ENCODE measurements at places on chromosomes 2 and 18.

GRCh38 chr18:8794156-8794933, 89.0 kb downstream of the MTCL1 start:
- DNase-seq, result no peak
- no peak overlapping the region for H3K27ac ChIP-seq
- no peaks in the 10 kb centered on the region for H3K27me3 ChIP-seq
- H3K4me3 ChIP-seq, result no peak overlapping the region
- H3K36me3 ChIP-seq, result no peaks in the 10 kb centered on the region
- peaks cover 19% of the 10 kb centered on the region for H3K4me1 ChIP-seq

DNA sequence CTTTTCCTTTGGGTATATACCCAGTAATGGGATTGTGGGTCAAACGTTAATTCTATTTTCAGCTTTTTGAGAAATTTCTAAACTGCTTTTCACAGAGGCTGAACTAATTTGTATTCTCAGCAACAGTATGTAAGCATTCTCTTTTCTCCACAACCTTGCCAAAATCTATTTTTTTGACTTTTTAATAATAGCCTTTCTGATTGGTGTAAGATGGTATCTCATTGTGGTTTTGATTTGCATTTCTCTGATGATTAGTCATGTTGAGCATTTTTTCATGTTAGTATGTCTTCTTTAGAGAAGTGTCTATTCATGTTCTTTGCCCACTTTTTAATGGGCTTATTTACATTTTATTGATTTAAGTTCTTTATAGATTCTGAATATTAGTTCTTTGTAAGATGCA, 145.5 kb downstream of the TRABD2A start:
- DNase-seq, result no peak
- H3K4me1 ChIP-seq, result no peaks in the 10 kb centered on the region
- H3K4me3 ChIP-seq, result no peak overlapping the region
- H3K27ac ChIP-seq, result no peak overlapping the region
- H3K27me3 ChIP-seq, result peaks cover 32% of the 10 kb centered on the region

DNA sequence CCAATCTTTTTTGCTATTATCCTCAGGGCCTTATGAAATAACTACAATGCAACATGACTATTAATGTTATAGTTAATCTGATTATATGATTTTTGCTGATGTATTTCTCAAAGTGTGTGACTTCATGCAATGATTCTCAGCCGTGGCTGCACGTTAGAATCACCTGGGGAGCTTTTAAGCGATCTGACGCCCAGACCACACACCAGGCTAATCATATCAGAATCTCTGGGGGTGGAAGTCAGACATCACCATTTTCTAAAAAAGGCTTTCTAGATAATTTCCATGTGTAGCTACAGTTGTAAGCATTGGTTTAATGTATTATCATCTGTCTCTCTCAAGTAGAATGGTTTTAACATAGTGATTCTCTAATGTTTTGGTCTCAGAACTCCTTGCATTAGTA, 5.5 kb upstream of the QPCT start:
- H3K27me3 ChIP-seq, result no peaks in the 10 kb centered on the region
- no peak for DNase-seq
- H3K36me3 ChIP-seq, result no peaks in the 10 kb centered on the region
- no peak overlapping the region for H3K4me3 ChIP-seq
- peak overlapping the region; percentile 71 for H3K27ac ChIP-seq
- H3K4me1 ChIP-seq, result peaks cover 40% of the 10 kb centered on the region

GRCh38 chr2:238418999-238419546, 7.7 kb upstream of the ASB1 start:
- peaks cover 2% of the 10 kb centered on the region for H3K36me3 ChIP-seq
- no peak overlapping the region for H3K27ac ChIP-seq
- no peak overlapping the region for H3K4me3 ChIP-seq
- no peaks in the 10 kb centered on the region for H3K27me3 ChIP-seq
- H3K4me1 ChIP-seq, result peaks cover 33% of the 10 kb centered on the region

- H3K4me3 ChIP-seq, result no peak overlapping the region
- peaks cover 30% of the 10 kb centered on the region for H3K4me1 ChIP-seq
- DNase-seq, result no peak
- peak overlapping the region; percentile 72 for H3K27ac ChIP-seq
- H3K36me3 ChIP-seq, result no peaks in the 10 kb centered on the region
- H3K27me3 ChIP-seq, result no peaks in the 10 kb centered on the region
Observed at GRCh38 chr2:215831296-215831913, 181.9 kb downstream of the MREG start.

DNA sequence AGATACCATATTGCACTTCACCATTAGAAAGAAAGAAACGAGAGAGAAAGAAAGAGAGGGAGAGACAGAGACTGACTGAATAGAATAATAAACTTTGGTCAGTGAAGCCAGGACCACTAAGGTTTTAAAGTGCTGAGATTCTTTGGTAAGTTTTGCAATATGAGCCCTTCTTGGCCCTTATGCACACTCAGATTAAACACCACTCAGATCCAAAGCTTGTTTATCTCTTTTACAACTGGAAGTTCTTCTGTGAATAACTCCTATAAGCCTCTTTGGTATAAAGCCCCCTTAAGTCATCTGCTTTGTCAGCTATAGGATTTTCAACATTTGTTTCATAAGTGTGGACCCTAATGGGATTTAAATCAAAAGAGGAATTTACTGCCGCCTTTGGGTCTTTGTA, 40.8 kb downstream of the PID1 start:
- no peaks in the 10 kb centered on the region for H3K36me3 ChIP-seq
- no peak overlapping the region for H3K4me3 ChIP-seq
- peaks cover 5% of the 10 kb centered on the region for H3K27me3 ChIP-seq

- peaks cover 2% of the 10 kb centered on the region for H3K27me3 ChIP-seq
- peaks cover 13% of the 10 kb centered on the region for H3K4me1 ChIP-seq
- no peaks in the 10 kb centered on the region for H3K36me3 ChIP-seq
- H3K27ac ChIP-seq, result no peak overlapping the region
- no peak overlapping the region for H3K4me3 ChIP-seq
Observed at GRCh38 chr2:181374781-181375675, 82.2 kb upstream of the ITGA4 start.

DNA sequence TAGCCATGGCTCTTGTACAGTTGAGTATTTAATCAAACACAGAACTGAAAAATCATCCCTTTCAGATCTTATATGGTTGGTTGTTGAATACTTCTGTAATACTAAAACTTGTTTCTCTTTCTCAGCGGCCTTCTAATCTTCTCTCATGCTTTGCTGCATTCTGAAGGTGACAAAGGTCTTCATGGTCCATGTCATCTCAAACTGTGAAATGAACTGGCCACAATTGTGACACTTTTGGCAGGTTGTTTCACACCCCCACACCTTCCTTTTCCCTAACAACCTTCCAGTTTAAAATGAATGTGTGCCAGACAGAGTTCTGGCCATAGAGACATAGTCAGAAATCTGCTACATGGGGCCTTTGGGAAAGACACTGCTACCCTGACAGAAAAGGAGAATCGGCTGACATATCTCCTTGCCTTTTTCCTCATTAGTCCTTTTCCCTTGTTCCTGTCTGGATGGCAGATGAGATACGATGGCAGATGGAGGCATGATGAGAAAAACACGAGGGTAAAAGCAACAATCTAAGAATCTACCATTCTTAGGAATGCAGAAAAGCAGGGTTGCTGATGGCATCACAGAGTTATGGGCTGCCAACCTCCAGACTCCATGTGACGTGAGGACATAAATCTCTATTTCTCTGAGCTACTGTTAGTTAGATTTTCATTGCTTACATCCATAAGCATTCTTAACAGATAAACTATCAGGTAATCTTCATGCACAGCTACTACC, 106.5 kb downstream of the PIGN start:
- H3K36me3 ChIP-seq, result peaks cover 6% of the 10 kb centered on the region
- no peak for DNase-seq

DNA sequence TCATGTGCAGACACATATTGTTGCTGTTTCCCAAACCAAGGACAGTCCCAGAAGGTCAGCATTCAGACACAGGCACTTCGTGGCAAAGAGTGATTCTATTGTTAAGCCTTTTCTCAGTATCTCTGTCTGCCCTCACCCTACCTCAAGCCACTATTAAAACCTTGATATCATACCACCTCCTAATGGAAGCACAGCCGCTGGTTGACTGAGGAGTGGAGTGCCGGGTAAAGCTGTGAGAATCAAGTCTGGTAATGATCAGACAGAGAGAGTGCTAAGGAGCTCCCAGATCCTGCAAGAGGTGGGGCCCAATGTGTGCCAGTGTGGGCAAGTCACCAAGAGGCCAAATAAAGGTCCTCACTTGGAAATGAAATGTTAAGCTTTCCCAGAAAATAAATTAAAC, 819.5 kb downstream of the BCL11A start:
- no peak overlapping the region for H3K27ac ChIP-seq
- H3K4me3 ChIP-seq, result no peak overlapping the region
- no peaks in the 10 kb centered on the region for H3K27me3 ChIP-seq
- H3K36me3 ChIP-seq, result no peaks in the 10 kb centered on the region
- no peak for DNase-seq
- peaks cover 8% of the 10 kb centered on the region for H3K4me1 ChIP-seq

DNA sequence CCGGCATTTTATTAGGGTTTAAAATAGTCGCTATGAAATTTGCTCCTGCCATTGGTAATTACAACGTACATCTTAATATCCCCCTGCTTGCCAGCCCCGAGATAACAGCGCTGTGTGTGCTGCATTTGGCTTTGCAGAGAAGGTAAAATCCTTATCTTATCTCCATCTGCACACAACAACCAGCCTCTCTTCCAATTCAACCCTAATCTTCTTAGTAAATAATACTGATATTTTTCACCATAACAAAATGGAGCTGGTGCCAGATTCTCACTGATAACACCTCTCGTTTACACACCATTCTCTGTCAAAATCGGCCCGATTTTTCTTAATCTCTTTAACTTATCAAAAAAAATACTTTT, 61.4 kb upstream of the SIX3 start:
- no peaks in the 10 kb centered on the region for H3K4me1 ChIP-seq
- H3K27me3 ChIP-seq, result peaks cover 41% of the 10 kb centered on the region
- no peak for DNase-seq

DNA sequence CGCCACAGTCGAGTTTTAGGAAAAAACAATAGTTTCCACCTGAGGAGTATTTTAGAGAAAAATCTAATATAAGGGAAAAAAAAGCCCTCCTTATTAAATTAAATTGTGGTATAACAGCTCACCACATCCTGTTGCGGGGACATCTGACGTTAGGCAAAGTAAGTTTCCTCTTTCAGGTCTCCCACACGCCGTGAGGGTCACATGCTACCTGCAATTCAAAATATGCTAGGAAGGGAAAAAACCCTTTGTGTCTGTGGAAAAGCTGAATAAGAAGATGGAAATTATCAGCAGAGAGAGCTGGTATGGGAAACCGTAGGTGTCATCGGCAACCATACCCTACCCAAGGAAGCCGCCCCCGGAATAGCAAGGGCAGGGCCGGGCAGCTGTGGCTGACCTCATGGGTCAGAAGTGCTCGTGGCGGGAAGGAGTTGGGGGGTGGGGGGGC, 128.0 kb downstream of the NFATC1 start:
- no peaks in the 10 kb centered on the region for H3K36me3 ChIP-seq
- peaks cover 8% of the 10 kb centered on the region for H3K27me3 ChIP-seq
- H3K4me3 ChIP-seq, result no peak overlapping the region
- DNase-seq, result no peak
- H3K4me1 ChIP-seq, result peaks cover 19% of the 10 kb centered on the region

- no peak for DNase-seq
- no peaks in the 10 kb centered on the region for H3K27me3 ChIP-seq
- H3K4me1 ChIP-seq, result peaks cover 2% of the 10 kb centered on the region
- H3K4me3 ChIP-seq, result no peak overlapping the region
Observed at GRCh38 chr18:11031966-11032365, 117.4 kb downstream of the PIEZO2 start.

DNA sequence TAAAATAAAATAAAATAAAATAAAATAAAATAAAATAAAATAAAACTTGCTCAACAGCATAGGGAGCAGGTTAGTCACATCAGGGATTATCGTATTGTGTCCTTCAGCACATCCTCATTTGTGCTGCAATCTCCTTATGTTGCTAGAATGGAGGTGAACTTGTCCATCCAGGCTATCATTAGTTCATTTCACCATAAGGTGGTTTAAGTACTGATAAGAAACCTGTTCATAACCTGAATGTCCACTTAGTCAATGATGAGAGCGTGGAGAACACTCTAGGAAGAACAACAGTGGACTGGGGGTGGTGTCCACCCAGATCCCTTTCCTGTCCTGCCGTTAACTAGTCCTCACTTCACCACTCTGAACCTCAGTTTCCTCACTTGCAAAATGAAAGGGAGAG, 21.9 kb downstream of the DHRS9 start:
- peaks cover 45% of the 10 kb centered on the region for H3K27me3 ChIP-seq
- H3K27ac ChIP-seq, result no peak overlapping the region
- H3K4me1 ChIP-seq, result no peaks in the 10 kb centered on the region
- H3K36me3 ChIP-seq, result no peaks in the 10 kb centered on the region
- H3K4me3 ChIP-seq, result no peak overlapping the region

DNA sequence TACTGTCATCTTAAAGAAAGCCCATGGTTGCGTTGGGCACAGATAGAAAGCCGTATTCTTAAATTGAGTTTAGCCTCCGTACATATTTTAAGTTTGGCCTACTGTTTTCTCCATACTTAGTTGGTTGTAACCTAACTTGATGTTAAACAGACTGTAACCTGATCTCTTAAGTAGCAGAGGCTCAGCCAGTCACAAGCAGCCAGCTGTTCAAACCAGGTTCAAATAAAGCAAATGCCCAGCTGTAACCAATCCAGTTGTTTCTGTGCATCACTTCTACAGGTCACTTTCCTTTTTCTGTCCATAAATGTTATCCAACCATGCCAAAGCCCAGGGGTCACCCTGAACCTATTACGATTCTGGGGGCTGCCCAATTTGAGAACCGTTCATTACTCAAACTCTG, 10.0 kb upstream of the THADA start:
- no peaks in the 10 kb centered on the region for H3K4me1 ChIP-seq
- no peaks in the 10 kb centered on the region for H3K36me3 ChIP-seq
- no peaks in the 10 kb centered on the region for H3K27me3 ChIP-seq
- no peak for DNase-seq
- H3K4me3 ChIP-seq, result no peak overlapping the region
- H3K27ac ChIP-seq, result no peak overlapping the region

DNA sequence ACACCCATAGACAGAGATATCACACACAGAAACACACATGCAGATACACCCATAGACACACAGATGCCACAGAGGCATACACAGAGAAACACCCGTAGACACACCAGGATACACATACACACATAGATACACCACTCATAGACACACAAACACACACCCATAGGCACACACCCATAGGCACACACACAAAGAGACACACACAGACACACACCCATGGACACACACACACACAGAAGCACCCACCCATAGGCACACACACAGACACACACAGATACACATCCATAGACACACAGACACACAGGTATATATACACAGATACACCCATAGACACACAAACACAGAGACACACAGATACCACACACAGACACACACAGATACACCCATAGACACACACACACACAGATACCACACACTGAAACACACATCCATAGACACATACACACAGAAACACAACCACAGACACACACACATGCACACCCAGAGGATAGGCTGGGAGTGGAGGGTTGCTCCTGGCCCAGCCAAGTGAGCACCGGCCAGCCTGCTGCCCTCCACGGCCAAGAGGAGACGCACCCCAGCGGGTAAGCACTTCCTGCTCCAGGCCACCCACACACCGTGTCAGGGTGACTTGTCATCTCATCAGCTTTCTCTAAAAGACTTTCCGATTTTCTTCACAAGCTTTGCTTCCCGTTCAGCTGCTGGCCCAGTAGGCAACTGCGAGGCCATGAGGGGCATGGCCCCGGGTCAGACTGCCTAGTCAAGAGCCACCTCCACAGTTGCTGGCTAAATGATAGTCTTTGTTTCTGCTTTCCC, 14.1 kb upstream of the CNNM3 start:
- H3K36me3 ChIP-seq, result peaks cover 13% of the 10 kb centered on the region
- H3K4me1 ChIP-seq, result no peaks in the 10 kb centered on the region
- no peaks in the 10 kb centered on the region for H3K27me3 ChIP-seq
- DNase-seq, result no peak
- no peak overlapping the region for H3K4me3 ChIP-seq

Data from mesothelial cell of epicardium (in vitro differentiated cells).